Renal cortex interstitium (tissue), 15 donors: ENCODE measurements at places on chromosomes 7 and 10. TPM values are rescaled to one million over a fixed set of nuclear protein-coding genes. Genes with fewer than 3 reads are reported as not detected.

- DNase-seq: no peak
Measured at GRCh38 chr7:28754447-28754846, 203.7 kb downstream of the TRIL start.

DNA sequence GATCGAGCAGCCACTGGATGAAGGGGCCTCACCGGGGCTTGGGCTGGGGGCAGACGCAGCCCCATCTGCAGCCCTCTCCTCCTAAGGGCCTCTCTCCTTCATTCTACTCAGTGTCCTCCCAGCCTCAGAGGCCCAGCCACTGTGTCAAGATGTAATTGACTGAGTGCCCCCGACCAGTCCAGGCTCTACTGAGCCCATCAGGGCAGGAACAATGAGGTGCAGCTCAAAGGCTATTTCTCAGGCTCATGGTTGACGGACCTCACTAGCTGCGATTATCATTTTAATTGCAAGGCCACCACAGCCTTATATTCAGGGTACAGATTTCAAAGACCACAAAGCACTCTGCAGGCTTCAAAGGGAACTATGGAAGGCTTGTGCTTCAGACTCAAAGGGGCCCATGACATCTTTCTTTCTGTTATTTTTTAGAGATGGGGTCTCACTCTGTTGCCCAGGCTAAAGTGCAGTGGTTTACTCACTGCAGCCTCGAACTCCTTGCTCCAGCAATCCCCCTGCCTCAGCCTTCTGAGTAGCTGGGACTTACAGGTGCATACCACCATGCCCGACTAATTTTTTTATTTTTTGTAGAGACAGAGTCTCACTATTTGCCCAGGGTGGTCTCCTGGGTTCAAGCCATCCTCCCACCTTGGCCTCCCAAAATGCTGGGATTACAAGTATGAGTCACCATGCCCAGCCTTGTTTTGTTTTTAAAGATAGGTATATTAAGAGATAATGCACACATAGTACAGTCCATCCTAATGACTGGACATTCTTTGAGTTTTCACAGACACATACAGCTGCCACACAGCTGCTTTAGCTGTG lies 23.7 kb downstream of the SLC29A3 start:
- DNase-seq: no peak

- DNase-seq: no peak
Measured at GRCh38 chr7:108099713-108100112, 30.4 kb downstream of the LAMB4 start.

The AFAP1L2 gene
- polyA plus RNA-seq: 33.0 TPM

The AASS gene
- 69.2 TPM for polyA plus RNA-seq
